ENCODE measurements at places on chromosomes 3 and 15. TPM values are rescaled to one million over a fixed set of nuclear protein-coding genes. Genes with fewer than 3 reads are reported as not detected.

Gene TIPIN
- 54.1 TPM for total RNA-seq

Gene CLRN1
- total RNA-seq: not detected

Gene EOMES
- not detected for total RNA-seq

Gene GATA2
- total RNA-seq: 19.8 TPM

Gene CA12
- 0.94 TPM for total RNA-seq

DNA sequence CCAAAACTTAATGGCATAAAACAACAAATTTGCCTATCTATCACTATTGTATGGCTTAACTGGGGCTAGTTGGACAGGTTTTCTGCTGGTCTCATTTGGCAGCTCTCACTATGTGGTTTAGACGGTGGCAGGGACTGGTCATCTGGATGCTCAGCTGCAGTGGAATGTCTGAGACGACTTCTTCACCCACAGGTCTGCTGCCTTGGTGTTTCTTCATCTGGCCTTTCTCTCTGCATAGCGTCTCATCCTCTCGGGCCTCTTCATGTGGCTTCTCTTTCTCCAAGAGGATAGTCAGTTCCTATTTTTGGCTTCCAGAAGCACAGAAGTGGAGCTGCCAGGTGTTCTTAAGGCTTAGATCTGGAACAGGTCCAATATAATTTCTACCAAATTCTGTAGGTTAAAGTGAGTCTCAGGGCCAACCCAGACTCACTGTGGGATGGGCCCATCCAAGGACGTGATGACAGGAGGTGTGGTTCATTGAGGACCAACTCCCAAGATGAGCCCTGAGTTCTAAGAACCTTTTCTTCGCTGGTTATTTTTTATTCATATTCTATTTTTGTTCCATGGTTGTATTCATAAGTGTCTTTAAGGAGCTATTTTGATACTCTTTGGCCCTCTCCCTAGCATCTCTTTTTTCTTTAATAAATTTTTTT is 18.6 kb downstream of the UBE2Q2 start:
- no peak for DNase-seq

DNA sequence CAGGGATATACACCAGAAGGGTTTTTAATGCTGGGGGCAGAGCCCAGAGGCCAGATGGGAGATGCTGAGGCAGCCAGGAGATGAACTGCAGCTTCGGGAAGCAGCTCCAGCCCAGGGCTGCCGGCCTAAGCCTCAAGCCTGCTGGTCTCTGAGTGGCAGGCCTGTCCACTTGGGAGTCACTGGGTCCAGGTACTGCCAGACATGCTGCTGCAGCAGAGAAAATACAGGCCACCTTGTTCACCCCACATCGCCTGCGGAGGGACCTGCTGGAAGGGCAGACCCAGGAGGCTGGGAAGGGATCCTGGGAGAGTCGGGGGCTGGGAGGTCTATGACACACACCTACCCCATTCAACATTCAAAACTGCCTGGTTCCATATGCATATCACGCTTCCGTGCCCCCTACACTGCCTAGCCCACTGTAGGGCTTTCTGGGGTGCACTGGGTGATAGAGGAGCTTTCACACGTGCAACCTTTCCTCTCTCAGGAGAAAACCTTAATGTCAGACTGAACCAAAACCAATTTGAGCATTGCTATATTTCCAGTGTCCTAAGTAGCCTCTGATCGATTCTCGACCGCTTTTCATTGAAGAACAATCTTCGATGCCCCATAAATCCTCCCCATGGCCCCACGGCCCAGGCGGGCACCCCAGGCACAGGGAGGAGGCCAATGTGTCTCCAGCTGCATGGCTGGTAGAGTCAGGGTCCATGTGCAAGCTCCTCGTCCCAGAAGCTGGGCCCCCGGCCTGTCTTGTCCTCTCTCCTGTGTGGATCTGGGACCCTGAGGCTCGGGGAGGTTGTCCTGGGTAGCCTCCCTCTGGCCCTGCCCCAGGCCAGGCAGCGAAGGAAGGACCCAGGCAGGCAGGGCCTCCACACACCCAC is 147.4 kb downstream of the ATP10A start:
- DNase-seq: no peak

- peak; percentile 71 for DNase-seq
Observed at GRCh38 chr3:77039606-77040171, at the start of gene ROBO2. Gene ROBO2 (plus strand): TSS chr3:77040099. CDS start chr3:77040786, 687 bp downstream.

GRCh38 chr3:146539315-146539714 is 5.1 kb downstream of the PLSCR1 start:
- no peak for DNase-seq

DNA sequence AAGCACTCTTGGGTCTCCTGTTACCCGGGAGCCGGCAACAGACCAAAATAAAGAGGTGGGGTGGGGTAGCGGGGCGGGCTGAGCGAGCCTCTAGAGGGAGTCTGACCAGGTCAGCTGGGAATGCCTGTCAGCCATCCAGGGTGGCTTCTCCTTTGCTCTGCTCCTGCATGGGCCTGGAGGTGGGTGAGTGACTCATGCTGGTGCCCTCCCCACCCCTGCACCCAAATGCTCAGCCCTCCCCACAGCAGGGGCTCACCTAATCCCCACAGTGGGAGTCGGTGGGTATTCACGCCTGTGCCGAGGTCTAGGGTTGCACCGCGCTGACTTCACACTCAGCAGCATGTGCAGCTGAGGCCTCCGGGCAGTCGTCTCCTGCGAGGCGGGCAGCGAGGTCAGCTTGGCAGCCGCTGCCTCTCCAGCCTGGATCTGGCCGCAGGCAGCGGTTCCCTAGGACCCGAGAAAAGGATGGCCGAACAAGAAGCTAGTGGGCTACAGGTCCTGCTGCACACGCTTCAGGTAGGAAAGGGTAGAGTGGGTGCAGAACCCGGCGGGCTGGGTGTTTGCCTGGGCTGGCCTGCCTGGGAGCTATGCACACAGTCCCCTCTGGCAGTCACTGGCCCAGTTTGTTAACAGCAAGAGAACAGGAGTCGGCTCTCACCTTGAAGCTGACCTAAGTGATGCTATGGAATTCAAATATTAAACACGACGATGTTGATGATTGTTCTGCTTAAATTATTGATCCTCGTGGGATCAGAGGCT is at the start of gene AGBL1:
AGBL1 (plus strand) TSS at position 364 of the 759 bp plus-strand sequence.
- DNase-seq: peak; percentile 13

GRCh38 chr3:160837394-160837980 is 81.5 kb downstream of the PPM1L start:
- no peak for DNase-seq

GRCh38 chr3:46710229-46710628 is 7.4 kb downstream of the PRSS50 start:
- DNase-seq: no peak

- no peak for DNase-seq
Observed at GRCh38 chr15:33473005-33473404, 162.2 kb downstream of the RYR3 start.

DNA sequence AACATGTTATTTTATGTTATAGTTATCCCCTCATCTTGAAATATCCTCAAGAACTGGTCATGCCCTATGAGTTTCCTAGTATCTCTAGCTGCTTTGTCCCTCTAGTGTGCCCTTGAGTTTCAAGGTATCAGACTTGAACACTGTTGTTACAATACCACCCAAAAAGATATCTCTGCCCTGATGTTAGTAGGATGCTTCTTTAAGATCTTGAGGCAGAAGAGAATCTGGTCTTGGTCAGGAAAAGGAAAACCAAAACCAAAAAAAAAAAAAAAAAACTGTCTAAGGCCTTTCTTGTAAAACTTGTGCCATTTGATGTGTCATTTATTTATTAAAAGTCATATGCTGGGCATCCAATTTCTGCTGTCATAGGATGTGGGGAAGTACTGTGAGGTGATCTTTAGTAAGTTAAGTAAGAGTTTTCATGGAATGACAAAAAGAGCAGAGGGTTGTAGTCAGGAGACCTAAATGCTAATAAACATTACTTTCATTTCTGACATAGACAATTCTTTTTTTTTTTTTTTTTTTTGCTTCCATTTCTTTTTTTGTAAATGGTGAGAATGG is 229.7 kb downstream of the NECTIN3 start:
- no peak for DNase-seq

Measured in SJCRH30 (cell line).